ENCODE measurements at places on chromosomes 4 and X.

GRCh38 chrX:148416931-148417330, 83.5 kb upstream of the AFF2 start:
- no peaks in the 10 kb centered on the region for H3K4me1 ChIP-seq
- no peaks in the 10 kb centered on the region for H3K27me3 ChIP-seq
- no peaks in the 10 kb centered on the region for H3K36me3 ChIP-seq
- no peak for DNase-seq

- no peak overlapping the region for H3K4me3 ChIP-seq
- no peaks in the 10 kb centered on the region for H3K36me3 ChIP-seq
- no peaks in the 10 kb centered on the region for H3K27me3 ChIP-seq
- no peak overlapping the region for H3K27ac ChIP-seq
- DNase-seq = no peak
These were observed 18.9 kb downstream of the RPS4X start for GRCh38 chrX:72258174-72258573.

DNA sequence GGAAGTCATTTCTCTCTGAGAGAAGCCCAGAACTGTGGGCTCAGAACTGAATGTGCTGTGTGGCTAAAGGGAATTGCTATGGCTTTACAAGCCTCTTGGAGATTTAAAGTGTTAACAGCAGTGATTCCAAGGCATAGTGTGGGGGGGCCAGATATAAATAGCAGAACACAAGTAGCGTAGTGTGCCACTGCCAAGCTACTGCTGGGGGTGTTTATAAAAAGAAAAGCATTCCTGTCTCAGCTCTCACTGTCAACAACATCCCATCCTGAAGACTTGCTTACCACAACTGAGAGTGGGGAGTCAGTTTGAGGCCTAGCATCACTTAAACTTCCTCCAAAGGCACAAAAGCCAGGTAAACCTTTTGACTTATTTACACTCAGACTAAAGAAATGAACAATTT, at the start of gene ART3:
TSS of gene ART3 (plus strand) at position 242 of the 400 bp plus-strand sequence. CDS start 1,181 bp downstream, outside the sequence.
- no peaks in the 10 kb centered on the region for H3K4me1 ChIP-seq
- no peaks in the 10 kb centered on the region for H3K27me3 ChIP-seq
- H3K27ac ChIP-seq = no peak within 1 kb of the TSS
- DNase-seq = no peak
- no peak within 1 kb of the TSS for H3K4me3 ChIP-seq
- no peaks in the 10 kb centered on the region for H3K36me3 ChIP-seq

GRCh38 chr4:37889849-37890800, 759 bp upstream of the TBC1D1 start:
- no peak overlapping the region for H3K4me3 ChIP-seq
- H3K27ac ChIP-seq = no peak overlapping the region
- DNase-seq = peak; percentile 4
- peaks cover 35% of the 10 kb centered on the region for H3K27me3 ChIP-seq
- peaks cover 14% of the 10 kb centered on the region for H3K4me1 ChIP-seq
- H3K36me3 ChIP-seq = no peaks in the 10 kb centered on the region

DNA sequence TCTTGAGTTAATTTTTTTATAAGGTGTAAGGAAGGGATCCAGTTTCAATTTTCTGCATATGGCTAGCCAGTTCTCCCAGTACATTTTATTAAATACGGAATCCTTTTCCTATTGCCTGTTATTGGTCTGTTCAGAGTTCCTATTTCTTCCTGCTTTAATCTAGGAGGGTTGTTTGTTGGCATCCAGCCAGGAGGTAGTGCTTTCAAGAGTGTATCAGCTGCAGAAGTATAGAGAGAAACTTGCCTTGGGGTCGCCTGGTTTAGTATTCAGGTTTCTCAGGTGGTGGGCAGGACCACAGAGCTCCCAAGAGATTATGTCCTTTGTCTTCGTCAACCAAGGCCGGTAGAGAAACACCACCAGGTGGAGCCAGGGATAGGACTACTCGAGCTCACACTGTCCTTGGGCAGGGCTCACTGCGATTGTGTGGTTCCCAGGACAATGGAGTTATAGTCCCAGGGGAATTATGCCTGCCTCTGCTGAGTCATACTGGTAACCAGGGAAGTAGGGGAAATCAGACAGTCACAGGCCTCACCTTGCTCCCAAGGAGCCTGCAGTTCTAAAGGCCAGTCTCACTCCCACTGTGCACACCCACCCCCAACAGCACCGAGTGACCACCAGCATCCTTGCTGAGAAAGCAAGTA, 168.1 kb downstream of the VSIG4 start:
- H3K27me3 ChIP-seq = no peaks in the 10 kb centered on the region
- peak; percentile 27 for DNase-seq
- no peak overlapping the region for H3K4me3 ChIP-seq
- peaks cover 9% of the 10 kb centered on the region for H3K4me1 ChIP-seq

DNA sequence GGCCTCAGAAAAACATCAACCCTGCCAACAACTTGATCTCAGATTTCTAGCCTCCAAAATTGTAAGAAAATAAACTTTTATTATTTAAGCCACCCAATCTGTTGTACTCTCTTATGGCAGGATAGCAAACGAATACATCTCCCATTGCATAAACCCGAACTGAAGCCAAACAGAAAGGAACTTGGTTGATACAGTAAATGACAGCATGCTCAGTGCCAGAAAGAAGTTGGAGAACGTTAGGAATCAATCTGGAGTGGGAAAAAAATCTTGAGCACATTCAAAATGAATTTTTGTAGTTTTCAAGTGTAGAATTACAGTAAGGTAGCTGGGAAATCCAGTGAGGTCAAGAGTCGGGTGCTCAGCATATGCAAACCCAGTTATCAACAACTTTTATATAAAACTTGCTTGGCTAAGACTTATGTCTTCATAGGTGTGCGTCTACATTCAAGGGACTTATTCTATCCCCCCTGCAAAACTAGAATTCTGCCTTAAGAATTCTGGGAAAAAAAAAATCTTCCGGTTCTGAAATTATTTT, 157.5 kb upstream of the ANKRD50 start:
- H3K36me3 ChIP-seq = no peaks in the 10 kb centered on the region
- DNase-seq = peak; percentile 61
- H3K27me3 ChIP-seq = no peaks in the 10 kb centered on the region
- H3K4me3 ChIP-seq = no peak overlapping the region
- no peaks in the 10 kb centered on the region for H3K4me1 ChIP-seq

DNA sequence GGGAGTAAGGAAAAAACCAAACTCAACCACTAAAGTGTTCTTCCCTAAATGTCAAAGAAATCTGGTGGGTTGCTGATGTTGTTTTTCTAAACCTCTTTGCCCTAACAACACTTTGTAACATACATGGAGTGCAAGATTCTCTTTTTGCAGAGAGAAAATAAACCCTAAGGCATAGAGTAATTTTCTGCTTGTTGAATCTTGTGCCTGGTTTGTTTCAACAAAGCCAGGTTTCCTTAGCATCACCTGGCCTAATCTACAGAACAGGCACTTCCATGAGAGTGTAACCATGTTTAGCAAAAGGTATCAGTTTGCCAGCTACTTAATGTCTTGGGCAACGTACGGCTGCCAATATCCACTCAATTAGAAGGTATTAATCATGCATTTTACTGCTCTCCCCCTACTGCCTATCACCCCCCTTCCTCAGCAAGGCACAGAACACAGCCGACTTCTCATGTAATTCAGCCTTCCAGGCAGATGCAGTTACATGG, 219.2 kb downstream of the MAML3 start:
- H3K27ac ChIP-seq = peak overlapping the region; percentile 9
- DNase-seq = no peak
- H3K36me3 ChIP-seq = no peaks in the 10 kb centered on the region
- H3K4me1 ChIP-seq = peaks cover 7% of the 10 kb centered on the region
- no peak overlapping the region for H3K4me3 ChIP-seq

GRCh38 chr4:109072595-109072994, 229.9 kb downstream of the COL25A1 start:
- H3K27me3 ChIP-seq = no peaks in the 10 kb centered on the region
- H3K27ac ChIP-seq = no peak overlapping the region
- no peak overlapping the region for H3K4me3 ChIP-seq
- H3K4me1 ChIP-seq = no peaks in the 10 kb centered on the region
- no peaks in the 10 kb centered on the region for H3K36me3 ChIP-seq

DNA sequence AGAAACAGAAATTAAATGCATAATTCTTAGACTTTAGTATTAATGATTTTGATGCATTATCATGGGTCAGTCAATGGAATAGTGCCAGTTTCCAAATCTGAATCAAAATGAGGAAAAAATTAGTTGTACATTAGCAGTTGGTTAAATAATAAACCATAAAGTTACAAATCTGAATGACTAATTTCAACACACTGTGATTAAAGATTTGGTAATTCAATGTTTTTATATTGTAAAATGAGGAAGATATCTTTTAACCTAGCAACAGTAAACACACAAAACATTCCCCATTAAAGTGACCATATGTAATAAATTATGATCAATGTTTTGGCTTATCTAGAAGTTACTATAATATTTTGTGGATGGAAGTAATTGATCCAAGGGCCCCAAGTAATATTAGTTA, 1.6 kb downstream of the FBXO8 start:
- H3K4me3 ChIP-seq = no peak overlapping the region
- H3K27me3 ChIP-seq = no peaks in the 10 kb centered on the region
- no peak for DNase-seq
- no peaks in the 10 kb centered on the region for H3K4me1 ChIP-seq

- H3K36me3 ChIP-seq = no peaks in the 10 kb centered on the region
- H3K4me1 ChIP-seq = no peaks in the 10 kb centered on the region
- no peak overlapping the region for H3K4me3 ChIP-seq
- no peaks in the 10 kb centered on the region for H3K27me3 ChIP-seq
- no peak overlapping the region for H3K27ac ChIP-seq
These were observed 240.8 kb downstream of the DKK2 start for GRCh38 chr4:106795326-106795725.

DNA sequence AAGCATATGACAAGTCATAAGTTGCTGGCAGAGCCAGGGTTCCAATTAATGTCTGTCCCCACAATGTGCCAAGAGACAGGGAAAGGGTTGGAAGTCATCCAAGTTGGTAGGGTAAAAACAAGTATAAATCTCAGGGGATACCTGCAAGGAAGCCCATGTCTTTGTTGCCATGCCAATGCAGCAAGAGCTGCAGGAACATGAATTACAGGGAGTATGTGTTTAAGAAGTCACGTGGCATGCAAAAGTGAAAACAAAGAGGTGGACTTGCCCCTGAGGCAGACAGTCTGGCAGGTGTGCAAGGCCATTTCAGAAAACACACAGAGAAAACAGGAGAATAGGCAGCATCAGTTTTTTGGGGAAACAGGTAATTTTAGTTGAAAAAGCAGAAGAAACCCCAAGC, 29.4 kb downstream of the C4orf51 start:
- H3K36me3 ChIP-seq = no peaks in the 10 kb centered on the region
- H3K4me3 ChIP-seq = no peak overlapping the region
- H3K27me3 ChIP-seq = no peaks in the 10 kb centered on the region
- H3K27ac ChIP-seq = no peak overlapping the region

DNA sequence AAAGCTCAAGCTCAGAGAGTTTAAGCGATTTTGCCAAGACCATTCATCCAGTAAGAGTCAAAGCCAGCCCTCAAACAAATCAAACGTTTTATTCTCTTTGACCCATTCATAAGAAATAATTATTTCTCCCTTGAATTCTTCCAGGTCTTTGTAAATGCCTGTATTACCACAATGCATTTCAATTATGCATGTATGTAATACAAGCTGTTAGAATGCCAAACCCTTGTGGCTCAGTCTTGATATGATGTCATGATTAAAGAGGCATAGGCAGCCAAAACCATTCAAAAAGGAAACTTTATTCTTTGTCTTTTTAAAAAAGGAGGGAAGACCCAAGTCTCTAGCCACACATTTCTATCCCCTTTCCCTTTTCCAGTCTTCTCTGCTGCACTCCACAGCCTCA, 56.5 kb upstream of the PGM2 start:
- no peak for DNase-seq
- no peaks in the 10 kb centered on the region for H3K36me3 ChIP-seq
- H3K27ac ChIP-seq = no peak overlapping the region
- H3K4me3 ChIP-seq = no peak overlapping the region
- no peaks in the 10 kb centered on the region for H3K27me3 ChIP-seq

DNA sequence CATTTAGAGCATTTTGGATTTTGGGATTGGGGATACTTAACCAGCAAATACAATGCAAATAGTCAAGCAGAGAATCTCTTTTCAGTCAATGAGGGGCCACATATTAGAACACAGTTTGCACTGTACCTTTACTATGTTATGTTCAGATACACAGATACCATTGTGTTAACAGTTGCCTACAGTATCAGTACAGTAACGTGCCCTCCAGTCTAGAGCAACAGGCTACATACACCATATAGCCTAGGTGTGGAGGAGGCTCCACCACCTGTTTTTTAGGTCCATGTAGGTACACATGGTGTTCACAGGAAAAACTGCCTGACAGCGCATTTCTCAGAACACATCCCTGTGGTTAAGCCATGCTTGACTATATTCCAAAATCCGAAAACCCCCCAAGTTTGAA, 9.1 kb downstream of the GRPEL1 start:
- H3K4me1 ChIP-seq = no peaks in the 10 kb centered on the region
- H3K4me3 ChIP-seq = no peak overlapping the region
- DNase-seq = no peak
- H3K36me3 ChIP-seq = peaks cover 52% of the 10 kb centered on the region
- H3K27me3 ChIP-seq = no peaks in the 10 kb centered on the region

- no peak overlapping the region for H3K27ac ChIP-seq
- H3K36me3 ChIP-seq = no peaks in the 10 kb centered on the region
- no peaks in the 10 kb centered on the region for H3K4me1 ChIP-seq
- DNase-seq = no peak
These were observed 152.9 kb downstream of the NHS start for GRCh38 chrX:17527922-17528321.

DNA sequence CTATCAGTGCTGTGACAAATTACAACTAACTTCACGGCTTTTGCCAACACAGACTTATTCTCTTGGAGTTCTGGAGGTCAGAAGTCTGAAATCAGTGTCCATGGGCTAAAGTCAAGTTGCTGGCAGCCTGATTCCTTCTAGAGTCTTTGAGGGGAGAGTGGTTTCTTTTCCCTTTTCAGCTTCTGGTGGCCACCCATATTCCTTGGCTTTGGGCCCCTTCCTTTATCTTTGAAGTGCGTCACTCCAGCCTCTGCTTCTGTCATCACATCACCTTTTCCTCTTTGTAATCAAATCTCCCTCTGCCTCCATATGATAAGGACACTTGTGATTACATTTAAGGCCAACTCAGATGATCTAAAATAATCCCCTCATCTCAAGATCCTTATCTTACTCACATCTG, 9.0 kb downstream of the FAM114A1 start:
- H3K36me3 ChIP-seq = peaks cover 34% of the 10 kb centered on the region
- no peak overlapping the region for H3K27ac ChIP-seq
- H3K4me3 ChIP-seq = no peak overlapping the region
- no peak for DNase-seq
- no peaks in the 10 kb centered on the region for H3K4me1 ChIP-seq

DNA sequence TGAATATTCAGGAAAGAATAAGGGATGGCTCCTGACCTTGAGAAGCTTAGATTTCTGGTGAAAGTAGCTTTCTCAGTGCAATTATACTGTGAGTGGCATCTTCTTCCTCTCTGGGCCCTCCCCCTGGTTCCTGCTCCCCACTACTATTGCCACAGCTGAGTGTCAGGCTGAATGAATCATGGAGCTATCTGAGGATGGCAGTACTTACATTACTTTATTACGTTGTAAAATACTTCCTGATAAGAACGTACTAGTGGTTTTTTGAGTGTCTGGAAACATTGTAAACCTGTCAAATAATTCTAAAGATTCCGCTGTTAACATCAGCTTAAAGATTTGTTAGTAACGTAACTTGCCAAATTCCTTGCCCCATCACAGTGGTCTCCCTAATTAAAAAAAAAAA, 36.2 kb downstream of the ARHGAP10 start:
- H3K4me3 ChIP-seq = no peak overlapping the region
- no peak for DNase-seq
- no peaks in the 10 kb centered on the region for H3K27me3 ChIP-seq
- H3K27ac ChIP-seq = no peak overlapping the region
- peaks cover 4% of the 10 kb centered on the region for H3K4me1 ChIP-seq

Data from trophoblast cell (in vitro differentiated cells and primary cell).